ENCODE measurements at places on chromosomes 11 and 22.

DNA sequence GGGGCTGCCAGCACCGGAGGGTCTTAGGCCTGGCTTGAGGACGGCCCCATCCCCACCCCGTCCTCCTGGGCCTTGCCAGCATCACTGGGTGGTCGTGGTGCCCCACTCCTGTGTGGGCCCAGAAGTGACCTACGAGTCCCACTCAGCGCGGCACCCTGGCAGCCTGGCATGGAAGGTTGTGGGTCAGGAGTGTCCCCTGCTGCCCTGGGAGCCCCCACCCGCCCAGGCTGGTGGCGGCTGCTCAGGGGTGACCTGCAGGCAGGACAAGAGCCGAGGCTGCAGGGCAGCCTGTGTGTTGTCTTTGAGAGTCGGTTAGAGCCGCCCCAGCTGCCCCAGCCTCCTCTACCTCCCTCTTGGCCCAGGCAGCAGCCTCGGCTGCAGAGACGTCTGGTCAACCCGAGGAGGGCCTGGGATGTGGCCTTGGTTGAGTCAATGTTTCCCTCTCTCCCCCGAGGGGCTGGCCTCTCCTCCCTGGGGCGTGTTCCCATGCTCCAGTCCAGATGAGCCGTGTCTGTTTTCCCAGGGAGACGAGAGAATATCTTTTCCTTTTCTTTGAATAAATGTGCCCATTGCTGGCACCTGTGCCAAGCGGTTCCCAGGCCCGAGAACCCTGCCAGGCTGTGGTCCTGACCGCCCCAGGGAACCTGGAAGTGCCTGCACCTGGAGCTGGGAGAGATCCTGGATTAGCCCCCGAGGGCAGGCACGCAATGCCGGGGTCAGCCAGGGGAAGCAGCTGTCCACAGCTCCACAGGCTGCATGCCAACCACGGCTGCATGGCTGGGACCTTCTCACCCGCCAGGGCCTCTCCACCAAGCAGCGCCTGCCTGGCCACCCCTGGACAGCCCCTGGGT is 35.7 kb upstream of the MUC5AC start:
- DNase-seq: no peak

DNA sequence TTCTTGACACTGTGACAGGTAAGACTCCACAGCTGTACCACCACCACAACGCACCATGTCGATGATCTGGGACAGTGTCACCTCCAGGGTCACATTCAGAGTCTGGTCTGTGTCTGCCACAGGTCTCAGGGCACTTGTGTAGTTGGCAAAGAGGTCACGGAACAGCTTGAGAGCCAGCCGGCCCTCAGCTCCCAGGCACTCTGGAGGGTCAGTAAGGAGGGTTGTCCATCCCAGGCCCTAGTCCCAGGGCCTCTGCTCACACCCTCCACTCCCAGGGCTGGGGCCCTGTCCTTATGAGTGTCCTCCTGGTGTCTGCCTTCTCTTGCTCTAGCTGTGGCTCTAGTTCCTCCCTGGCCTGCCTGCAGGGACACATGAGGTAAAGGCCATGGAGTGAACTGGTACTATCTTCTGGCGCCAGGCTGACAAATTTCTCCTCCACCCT is 1.4 kb downstream of the CHRNA10 start:
- DNase-seq: no peak

GRCh38 chr11:63770763-63771162 is 2.2 kb upstream of the ZFTA start:
- DNase-seq: no peak

GRCh38 chr11:84626256-84626655 is 1000.9 kb downstream of the DLG2 start:
- no peak for DNase-seq

GRCh38 chr11:707817-708420 is 1.9 kb downstream of the EPS8L2 start:
- no peak for DNase-seq

- DNase-seq: no peak
Measured at GRCh38 chr11:61922539-61922938, 5.2 kb upstream of the RAB3IL1 start.

GRCh38 chr11:7072401-7073028 is 16.3 kb upstream of the RBMXL2 start:
- no peak for DNase-seq

DNA sequence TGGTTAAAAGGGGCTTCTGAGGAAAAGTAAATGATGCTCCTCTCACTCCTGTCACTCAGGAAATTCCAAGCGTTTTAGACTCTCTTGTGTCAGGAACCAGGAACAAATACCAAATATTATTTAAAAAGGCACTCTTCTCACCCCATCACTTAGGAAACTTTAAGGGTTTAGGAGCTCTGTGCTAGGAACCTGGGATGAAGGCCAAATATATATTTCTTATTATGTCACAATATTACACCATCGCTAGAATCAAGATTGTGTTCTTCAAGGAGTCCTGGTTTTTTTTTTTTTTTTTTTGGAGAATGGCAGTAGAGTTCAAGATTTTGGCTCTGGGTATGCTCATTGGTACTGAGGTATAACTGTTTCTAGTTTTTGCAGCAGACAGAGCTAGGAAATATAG is 79.0 kb upstream of the HEPHL1 start:
- DNase-seq: no peak

- no peak for DNase-seq
Measured at GRCh38 chr11:28539239-28540030, 431.2 kb downstream of the METTL15 start.

DNA sequence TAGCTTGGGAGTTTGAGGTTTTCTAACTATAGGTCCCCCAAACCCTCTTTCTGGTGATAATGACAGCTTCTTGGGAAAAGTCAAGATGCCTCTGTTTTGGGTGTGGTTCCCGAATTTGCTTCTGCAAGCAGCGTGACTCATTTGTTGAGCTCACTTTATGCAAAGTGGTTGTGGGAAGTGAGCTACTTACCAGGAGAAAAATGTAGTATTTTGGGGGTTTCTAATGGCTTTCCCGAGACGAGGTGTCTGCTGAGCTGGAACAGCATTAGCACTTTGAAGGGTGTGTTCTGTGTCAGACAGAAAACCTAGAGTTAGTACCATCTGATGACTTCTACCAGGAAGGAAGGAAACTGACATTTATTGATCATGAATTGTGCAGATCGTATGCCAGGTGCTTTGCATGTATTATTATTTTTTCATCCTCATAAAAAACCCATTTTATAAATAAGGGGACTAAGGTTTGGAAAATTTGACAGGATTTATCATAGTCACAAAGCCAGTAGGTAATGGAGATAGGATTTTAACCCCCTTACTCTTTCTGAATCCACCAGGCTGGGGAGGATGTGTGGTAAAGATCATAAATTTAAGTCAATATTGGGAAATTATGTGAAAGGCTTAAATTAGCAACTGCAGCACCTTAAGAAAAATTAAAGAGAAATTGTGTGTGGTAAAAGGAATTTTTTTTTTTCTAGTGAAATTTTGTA is 108.8 kb upstream of the CD44 start:
- no peak for DNase-seq

DNA sequence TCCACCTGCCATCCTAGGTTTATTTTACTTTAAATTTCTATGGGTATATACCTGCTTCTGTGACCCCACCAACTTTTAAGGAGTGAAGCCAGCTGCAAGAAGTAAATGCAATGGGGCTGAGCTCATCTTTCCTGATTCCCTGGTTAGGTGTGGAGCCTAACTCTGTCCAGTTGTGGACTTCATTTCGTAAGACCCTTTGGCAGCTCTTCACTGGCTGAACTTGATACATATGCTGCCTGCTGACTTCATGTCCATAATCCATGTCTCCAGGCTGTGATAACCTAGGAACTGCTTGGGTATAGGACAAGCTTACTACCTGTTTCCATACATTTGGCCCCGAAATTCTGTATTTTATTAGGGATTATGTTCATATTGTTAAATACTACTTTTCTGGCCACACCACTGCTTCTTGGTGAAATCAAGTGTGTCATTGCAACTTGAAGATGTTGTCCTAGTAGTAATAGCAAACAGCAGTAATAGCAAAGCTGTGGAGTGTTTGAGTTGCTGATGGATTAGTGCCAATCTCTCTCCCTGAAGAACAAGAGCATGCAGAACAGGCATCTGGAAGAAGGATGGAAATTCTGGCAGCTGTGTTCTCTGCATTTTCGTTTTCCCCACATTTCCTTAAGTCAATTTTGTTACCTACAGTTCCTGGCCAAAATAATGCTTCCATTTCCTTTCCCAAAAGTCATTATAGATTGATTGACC is 31.2 kb downstream of the LDLRAD3 start:
- DNase-seq: no peak

DNA sequence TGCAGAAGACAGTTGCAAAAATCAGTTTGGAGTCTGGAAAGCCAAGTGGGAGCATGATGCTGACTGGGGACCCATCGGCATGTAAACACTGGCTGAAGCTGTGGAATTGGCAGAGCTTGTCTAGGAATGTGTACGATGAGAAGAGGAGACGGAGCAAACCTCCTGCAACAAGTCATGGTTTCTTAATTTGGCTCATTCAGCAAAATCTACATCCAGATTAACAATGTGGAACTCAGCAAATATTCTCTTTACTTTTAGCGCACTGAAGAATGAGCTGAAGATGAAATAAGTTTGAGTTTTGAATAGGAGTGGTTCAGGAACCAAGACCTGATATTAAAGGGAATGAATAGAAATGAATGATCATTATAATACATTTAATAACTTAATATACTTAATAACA is 26.6 kb downstream of the RASSF10 start:
- no peak for DNase-seq

Measured in stimulated activated CD8-positive, alpha-beta memory T cell treated with anti-CD3 and anti-CD28 coated beads, Interleukin-4, amount 100 ng/mL, for 1 hour (primary cell).